ENCODE measurements at places on chromosomes 4 and X.

- no peak for DNase-seq
Observed at GRCh38 chr4:7854697-7855370, 84.8 kb downstream of the AFAP1 start.

- DNase-seq, result no peak
Observed at GRCh38 chrX:47637546-47638195, 7.9 kb upstream of the CFP start.

DNA sequence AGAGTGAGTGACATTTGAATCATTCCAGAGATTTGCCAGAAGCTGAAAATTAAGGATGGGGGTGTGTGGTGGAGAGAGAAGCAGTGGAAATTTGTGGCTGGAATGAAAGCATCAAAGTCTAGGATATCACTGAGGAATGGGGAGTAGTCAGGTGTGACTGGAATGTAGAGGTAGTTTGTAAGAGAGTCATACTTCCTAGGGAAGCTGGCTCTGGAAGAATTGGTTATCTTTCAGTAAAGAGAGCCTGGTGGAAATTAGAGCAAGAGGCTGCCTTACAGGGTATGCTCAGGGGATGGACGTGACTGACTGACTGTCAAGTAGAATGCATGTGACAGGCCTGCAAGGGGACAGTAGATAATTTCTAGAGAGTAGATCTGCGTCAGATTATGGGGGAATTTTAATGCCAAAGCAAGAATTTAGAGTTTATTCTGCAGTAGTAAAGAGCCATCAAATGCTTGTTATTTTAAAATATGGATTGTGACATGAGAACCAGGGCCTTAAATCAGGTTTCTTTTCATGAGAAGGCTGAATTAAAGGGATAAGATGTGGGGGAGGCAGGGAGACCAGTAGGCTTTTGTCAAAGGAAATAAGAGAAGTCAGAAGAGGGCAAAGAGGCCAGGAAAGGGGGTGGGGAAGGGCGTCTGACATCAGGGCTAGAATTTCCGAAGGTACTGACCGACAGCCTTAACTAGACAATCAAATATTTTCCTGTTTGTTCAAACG is 109.9 kb downstream of the AFF1 start:
- no peak for DNase-seq

DNA sequence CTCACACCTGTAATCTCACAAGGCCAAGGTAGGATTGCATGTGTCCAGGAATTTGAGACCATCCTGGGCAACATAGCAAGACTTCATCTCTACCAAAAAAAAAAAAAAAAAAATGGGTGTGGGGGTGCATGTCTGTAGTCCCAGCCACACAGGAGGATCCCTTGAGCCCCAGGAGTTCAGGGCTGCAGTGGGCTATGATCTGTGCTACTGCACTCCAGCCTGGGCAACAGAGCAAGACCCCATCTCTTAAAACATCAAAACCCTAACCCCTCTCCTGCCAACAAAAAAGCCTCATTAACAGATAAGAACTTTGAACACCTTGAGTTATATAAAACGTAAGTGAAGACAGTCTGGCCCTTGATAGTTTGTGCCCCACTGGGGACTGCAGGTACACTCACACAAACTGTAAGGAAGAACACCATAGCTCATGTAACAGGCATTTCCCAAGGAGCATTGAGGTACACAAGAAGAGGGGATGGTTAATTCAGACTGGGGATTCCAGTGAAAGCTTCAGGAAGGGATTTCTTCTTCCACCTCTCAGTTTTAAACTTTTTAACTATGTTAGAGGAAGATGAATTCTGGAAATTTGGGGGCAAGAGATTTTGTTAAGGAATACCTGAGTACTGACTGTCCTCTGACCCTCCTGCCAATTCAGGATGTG is 34.7 kb downstream of the RBPJ start:
- DNase-seq, result no peak

- peak; percentile 14 for DNase-seq
Observed at GRCh38 chr4:78414116-78414515, 137.5 kb upstream of the ANXA3 start.

DNA sequence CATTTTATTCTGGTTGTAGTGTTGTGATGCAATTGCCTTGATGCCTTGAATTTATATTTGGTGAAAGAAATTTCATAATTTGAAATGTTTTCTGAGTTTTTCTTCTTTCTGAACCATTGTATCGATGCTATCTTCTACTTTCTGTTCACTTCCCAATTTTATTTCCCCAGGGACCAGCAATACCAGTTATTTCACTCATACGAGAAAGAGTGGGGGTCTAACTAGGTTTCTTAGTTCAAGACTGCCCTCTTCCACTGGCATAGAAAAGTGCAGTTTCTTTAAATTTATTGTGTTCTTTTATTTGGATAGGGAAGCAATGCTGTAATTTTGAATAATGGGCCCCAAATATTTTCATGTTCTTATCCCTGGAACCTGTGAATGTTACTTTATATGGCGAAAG is 544.0 kb upstream of the ADGRL3 start:
- DNase-seq, result no peak

GRCh38 chr4:185039508-185040273 is 21.4 kb downstream of the HELT start:
- peak; percentile 13 for DNase-seq

DNA sequence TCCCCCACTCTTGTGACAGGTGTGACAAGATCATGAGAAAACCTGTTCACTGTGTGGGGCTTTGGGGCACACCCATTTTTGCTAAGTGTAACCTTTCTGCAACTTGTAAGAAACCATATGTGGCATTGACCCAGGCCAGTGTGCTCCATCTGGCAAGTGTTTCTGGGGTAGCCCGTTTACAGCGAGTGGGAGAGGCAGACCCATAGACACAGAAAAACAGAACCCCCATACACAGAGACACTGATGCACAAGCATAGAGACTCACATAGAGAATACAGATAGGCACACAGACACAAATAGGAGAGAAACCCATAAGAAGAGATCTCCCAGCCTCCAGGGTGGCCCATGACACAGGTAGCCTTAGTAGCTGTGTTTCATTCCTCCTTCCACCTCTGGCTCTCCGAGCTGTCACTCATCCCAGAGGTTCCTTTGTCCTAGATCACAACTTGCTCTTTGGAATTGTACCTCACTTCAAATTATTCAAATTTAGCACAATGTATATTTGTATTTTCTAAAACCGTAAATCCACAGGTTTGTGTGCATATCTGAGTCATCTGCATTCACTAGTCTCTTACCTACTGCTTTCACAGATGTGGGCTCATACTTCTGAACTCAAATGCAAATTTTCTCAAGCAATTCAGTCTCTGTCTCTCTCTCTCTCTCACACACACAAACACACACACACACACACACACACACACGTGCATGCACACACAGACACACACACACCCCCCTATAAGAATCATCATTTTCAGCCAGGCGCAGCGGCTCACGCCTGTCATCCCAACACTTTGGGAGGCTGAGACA is 114.4 kb downstream of the SH3KBP1 start:
- DNase-seq, result no peak

- no peak for DNase-seq
Observed at GRCh38 chr4:131595140-131595539, 1554.0 kb upstream of the PCDH10 start.

DNA sequence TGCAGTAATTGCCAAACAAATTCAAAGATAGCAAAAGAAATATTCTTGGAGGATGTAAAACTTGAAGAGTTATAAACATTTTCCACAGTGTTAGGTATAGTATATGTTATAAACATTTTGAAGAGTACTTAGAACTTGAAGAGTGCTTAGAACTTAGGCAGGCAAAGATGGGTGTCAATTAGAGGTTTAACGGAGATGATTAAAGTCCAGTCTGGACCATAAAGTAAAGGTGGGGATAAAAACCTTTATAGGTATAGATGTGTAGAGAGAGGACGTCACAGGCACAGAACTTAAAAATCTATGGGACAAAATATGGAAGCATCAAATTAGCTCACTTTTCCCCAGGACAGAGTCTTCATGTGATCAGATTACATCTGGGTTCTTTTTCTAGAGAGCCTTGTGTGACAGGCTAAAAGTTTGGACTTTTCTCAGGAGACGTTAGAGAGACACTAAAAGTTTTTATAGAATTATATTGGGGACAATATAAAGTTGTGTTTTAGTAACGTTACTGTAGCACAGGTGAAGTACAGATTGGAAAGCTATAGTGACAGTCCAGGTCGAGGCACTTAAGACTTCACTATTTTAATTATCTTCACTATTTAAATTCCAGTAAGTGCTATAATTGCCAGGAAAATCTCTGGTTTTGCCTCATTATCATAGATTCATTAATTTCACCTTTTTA is 13.3 kb upstream of the MAD2L1 start:
- DNase-seq, result no peak

DNA sequence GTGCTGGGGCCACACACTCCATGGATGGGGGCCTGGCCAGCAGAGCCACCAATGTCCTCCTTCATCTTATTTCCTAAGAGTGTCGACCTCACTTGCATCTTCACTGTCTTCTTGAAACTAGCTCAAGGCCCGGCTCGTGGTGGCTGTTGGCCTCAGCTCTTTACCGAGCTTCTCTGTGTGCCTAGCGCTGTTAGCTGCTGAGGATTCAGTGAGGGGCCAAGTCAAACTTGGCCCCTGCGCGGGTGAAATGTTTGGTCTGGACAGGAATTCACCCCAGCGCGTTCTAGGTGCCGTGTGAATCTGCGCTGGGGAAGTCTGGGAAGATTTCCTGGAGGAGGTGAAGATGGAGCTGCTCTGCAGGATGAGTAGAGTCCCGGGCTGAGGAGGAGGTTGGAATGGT is 8.5 kb downstream of the SORCS2 start:
- no peak for DNase-seq

- DNase-seq, result no peak
Observed at GRCh38 chr4:181503687-181504390, 739.4 kb upstream of the TENM3 start.

DNA sequence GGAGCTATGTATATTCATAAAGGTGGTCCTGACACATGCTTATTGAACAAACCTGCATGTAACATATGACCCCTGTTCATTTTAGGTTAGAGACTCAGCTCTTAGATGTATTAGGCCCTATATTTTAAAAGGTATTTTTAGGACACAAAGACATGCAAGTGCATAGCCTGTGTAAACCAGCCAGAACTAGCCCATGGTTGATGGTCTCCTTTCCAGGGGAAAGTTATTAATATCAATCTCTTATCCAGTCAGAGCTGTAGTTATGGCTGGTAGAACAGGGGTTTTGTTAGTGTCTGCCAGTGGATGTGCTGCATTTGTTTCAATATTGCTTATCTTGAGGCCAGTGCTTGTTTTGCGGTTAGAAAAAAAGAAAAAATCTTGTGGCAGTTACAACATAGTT is 488.6 kb downstream of the KCTD8 start:
- no peak for DNase-seq

- no peak for DNase-seq
Observed at GRCh38 chr4:77375866-77376607, 219.0 kb downstream of the CCNG2 start.

DNA sequence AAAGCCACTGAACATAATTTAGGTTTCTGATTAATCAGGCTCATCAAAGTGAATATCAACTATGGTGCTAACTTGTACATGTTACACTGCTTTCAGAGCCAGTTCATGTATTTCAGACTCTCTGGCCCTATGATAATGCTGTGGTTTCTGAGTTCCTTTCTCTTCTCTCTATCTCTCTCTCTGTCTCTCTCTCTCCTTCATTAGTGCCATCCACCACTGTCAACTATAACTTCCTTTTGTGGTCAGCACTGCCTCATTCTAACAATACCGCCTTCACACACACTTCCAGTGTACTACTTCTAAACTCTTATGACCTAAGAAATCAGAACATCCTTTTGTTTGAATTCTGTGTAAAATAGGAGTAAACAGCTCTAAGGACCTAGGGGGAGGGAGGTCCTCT is 907.1 kb downstream of the RPA4 start:
- DNase-seq, result no peak

GRCh38 chrX:74133156-74133796 is 170.7 kb upstream of the ZCCHC13 start:
- DNase-seq, result peak; percentile 43

GRCh38 chr4:53322696-53323095 is 43.2 kb downstream of the SCFD2 start:
- DNase-seq, result no peak

DNA sequence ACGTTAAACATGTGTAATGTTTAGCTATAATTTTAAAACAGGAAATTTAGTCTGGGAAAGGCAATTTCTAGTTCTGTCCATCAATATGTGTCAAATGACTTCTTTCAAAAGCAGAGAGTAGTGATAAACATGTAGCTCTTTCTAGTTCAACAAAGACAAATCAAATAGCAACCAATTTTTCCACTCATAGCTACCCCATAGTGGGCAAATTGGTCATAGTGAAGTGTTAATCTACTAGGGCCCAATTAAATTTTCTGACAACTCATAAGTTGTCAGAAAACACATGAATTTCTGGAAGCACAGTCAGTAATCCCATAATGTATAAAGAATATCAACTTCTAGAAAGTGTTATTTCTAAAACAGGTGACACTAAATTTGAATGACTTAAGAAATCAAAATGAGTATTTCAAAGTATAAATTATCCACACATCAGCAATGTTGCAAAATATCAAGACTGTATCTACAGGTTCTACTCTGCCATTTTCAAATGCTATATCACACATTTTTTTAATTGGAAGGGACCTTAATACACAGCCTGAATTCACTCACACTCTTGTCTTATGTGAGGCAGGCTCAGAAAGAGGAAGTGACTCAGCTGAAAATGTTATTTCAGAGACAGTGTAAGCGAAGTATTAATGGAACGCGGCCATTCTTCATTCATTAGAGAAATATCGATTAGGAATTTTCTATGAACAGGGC is 7.7 kb downstream of the OCIAD2 start:
- no peak for DNase-seq

DNA sequence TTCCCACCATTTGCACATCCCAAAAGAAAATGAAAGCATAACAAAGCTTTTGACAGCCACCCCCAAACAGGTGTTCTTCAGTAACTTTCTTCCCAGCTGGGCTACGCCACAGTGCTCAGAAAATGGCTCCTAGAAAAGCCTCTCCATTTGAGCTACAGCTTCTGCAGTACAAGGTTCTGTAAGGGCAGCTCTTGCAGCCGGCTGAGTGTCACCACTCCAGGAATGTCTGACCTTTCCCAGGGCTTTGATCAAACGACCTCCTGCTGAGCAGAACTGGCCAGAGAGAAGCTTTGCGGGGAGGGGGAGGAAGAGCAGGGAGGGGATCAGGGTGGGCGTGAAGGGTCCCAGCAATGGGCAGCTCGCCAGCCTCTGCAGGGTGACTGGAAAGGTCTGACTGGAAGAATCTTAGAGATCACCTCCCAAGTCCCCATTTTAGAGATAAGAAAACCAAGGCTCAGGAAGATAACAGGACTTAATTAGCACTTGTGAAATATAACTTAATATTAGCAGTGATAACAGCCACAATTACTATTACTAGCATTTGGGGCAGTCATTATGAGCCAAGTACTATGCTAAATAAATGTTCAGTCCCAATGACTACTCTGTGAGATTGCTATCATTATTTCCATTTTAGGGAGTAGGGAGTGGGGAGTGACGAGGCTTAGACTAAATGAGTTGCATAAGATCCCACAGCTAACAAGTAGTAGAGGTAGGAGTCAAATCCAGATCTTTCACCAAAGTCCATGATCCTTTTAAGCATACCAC is 51.1 kb downstream of the LEF1 start:
- DNase-seq, result no peak

DNA sequence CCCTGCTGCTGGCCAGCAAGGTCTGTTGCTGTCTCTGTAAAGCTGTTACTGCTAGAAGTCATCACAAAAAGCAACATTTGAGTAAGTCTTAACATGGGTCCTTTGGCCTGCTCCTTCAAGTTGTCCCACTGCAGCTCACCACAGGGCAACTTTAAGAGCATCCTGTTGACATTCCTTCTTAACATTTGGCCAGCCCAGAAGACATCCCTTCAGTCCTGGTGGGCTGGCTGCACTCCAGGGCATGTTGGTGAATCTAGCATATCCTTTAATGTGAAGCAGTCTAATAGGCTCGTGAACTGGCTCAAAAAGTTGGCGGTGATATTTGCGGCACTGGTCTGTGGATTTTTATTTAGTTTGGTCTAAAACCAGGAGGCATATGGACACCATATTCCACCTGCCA is 92.2 kb upstream of the MAML3 start:
- DNase-seq, result no peak

Measured in GM04504 (cell line).